ENCODE measurements at places on chromosomes 1 and 21.

DNA sequence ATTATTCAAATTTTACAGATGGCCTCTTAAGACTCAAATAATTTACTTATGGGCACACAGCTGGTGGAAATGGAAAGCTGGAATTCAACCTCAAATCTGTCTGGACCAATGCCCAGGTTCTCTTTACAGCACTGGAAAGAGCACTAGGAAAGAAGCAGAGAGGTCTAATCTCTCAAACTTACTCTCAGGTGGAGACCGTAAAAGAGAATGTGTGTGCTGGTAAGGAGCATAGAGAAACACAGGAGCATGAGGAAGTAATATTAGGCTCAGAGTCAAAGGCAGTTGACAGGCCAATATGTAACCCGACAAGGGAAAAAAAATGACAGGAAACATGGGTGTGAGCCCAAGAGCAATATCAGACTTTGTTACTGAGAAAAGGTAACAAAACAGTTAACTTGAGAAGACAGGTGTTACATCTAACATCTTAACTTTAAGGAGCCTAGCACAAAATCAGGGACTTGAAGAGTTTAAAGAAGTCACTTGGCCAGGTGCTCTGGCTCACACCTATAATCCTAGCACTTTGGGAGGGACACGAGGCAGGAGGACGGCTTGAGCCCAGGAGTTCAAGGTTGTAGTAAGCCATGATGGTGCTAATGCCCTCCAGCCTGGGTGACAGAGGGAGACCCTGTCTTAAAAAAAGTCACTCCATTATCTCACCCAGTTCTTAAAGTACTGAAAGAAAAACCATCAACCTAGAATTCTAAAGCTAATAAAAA lies 20.7 kb downstream of the PPP1R15B start:
- DNase-seq: no peak

DNA sequence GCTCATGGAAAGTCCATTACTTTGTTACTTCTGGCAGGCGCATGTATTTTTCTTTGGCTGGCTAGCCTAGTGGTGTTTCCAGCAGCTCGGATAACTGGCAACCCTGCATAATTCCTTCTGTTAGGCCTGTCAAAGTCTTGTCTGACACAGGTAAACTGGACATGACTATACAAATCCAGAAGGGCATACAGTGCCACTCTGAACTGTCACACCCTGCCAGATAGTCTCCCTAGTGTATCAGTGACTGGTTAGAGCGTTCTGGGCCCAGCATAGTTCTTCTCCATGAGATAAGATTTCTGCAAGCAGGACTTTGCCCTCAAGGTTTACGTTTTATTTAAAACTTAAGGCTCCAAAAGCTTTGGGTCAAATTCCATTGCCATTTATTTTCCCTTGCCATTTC lies 177.7 kb upstream of the GORAB start:
- no peak for DNase-seq

DNA sequence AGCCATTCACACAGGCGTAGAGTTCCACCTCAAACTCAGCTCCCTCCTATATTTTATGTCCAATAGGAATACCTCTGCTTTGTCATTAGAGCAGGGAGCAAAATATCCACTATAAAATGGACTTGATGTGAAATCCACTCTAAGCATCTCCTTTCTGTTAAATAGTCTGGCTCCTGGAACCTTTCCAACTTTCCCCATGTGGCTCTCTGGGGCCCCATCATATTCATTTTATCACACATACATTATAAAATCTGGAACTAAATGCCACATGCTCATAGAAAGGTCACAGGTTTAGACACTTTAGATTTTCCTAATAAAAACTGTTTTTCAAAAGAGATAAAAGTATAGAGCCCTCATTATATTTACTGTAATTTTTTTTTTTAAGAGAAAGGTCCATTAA lies 82.1 kb downstream of the PTPN14 start:
- no peak for DNase-seq

DNA sequence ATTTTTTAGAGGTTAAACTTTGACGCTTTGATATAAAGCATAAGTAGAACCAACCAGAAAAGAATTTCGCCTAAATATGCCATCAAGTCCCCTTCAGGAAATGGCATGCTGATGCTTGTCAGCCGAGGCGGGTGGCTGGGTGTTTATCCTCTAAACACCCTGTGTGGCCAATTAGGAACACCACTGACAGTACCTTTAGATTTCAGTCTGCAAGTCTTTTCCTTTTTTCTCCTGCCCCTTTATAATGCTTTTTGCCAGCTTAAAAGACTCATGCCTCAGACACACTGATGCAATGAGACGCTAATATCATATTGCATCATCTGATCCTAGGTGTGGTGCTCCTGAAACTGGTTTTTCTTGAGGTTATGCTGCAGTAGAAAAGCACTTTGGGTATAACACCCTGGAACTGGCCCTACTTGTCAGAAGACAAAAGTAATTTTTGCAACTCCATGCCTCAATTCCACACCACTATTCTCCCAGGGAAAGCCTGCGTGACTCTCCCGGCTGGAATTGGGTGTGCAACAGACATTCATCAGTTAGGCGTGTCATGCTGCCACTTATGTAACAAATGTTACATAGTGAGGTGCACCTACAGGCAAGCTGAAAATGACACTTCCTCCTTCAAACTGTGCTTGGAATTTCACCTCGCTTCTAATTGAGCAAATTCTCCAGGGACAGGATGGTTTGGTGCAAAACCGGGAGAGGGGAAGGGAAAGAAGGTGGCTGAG lies 2.0 kb upstream of the RCC2 start:
- peak; percentile 90 for DNase-seq

GRCh38 chr1:28208818-28209441 lies 23.9 kb downstream of the DNAJC8 start:
- DNase-seq: peak; percentile 86

GRCh38 chr1:151714820-151715725 lies 1.5 kb downstream of the CELF3 start:
- peak; percentile 75 for DNase-seq

DNA sequence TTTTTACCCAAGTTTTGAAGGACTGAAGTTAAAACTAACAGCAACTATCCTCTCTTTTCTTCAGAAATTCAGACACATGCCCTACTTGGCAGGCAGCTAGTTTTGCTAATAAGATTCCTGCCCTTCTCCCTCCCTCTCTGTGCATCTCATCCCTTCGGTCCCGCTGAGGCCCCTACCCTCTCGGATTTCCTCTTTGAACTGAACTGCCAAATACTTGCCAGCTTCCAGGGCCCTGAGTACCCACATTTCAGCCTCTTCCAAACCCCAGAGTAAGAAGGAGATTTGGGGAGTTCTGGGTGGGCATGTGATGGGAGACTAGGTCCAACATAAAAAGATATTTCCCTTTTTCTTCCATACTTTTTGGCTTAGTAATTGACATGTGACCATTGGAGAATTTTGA lies 116.5 kb upstream of the JUN start:
- no peak for DNase-seq

Measured in OCI-M1 (cell line).